ENCODE measurements at places on chromosomes 1 and 21.

DNA sequence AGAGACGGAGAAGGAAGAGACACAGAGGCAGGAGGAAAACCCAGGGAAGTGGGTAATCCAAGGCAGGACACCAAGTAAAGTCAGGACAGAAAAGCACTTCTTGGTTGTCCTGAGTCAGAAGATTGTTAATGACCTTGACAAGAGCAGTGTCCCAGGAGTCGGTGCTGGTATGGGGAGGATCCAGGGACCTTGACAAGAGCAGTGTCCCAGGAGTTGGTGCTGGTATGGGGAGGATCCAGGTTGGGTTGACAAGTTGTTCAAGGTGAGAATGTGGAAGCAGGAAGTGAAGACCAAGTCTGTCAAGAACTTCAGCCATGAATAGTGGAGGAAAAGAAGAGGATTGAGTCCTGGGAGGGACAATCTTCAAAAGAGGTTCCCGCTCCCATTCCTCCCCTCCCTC lies 31.9 kb downstream of the ZBTB18 start:
- no peak for DNase-seq

GRCh38 chr1:205344066-205344928 lies 12.4 kb downstream of the KLHDC8A start:
- DNase-seq: no peak

- no peak for DNase-seq
These were observed 83.0 kb upstream of the GNG12 start for GRCh38 chr1:67916140-67916886.

DNA sequence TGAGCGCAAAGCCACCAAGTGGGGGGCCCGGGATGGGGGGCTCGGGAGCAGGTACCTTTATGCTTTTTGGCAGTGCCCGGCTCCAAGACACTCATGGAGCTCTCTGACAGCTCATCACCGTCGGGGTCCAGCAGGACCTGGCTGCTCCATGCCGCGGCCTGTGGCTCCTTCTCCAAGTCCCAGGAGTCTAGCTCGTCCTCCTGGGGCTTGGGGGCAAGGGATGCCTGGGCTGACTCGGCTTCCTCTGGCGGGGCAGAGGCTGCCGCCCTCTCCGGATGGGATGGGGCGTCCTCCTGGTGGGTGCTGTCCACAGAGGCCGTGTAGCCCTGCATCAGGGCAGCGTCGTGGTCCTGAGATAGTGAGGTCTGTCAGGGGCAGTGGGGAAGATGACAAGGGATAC lies 19.9 kb upstream of the PRDM15 start:
- DNase-seq: no peak

GRCh38 chr1:68230901-68231626 lies 1.3 kb downstream of the WLS start:
- no peak for DNase-seq

- DNase-seq: no peak
These were observed 171.0 kb downstream of the VAV3 start for GRCh38 chr1:107793896-107794453.

GRCh38 chr1:23393706-23394105 lies 24.1 kb upstream of the ZNF436 start:
- peak; percentile 68 for DNase-seq

DNA sequence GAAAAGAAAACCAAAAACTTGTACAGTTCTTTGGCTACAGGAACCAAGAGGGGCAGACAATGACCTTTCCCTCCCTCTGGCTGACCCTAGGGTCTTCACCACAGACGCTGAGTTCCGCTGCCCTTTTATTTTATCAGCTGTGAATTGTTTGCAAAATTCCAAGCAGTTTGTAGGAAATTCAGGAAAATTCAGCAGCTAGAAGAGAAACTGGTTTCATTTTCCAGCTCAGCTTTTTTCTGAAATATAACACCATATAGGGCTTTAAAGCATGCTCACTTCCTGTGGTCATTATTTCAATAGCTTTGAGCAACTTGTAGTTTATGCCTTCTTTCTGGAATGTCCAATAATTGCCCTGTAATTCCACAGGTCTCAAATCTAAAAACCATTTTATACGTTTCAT lies 5.5 kb upstream of the PIK3R3 start:
- DNase-seq: peak; percentile 58

- no peak for DNase-seq
These were observed 74.5 kb downstream of the CLIC6 start for GRCh38 chr21:34743285-34743684.

DNA sequence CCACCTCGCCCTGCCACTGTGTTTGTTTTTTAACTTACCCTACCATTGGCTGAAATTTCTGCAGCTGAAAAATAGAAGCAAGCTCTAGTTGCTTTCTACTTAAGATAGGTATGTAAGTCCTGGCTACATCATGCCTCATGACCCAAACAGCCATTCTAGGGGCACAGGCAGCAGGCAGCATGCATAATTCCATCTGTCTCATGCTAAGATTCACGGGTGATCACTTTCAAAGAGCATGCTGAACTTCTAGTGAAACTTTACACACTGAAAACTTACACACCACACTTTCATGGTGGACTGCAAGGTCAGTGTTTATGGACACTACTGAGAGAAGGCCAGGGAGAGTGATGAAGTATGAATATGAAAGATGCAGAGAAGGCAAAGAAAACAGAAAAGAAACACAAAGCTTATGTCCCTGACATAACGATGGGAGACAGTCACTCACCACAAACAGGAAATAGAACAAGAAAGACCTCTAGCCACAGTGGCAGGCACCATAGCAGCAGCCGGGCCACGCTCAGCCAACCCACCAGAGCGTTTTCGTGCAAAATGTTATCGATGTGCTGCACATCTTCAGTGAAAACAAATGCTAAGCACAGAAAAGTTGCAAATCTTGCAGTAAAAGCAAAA lies 102.3 kb upstream of the TIAM1 start:
- no peak for DNase-seq

DNA sequence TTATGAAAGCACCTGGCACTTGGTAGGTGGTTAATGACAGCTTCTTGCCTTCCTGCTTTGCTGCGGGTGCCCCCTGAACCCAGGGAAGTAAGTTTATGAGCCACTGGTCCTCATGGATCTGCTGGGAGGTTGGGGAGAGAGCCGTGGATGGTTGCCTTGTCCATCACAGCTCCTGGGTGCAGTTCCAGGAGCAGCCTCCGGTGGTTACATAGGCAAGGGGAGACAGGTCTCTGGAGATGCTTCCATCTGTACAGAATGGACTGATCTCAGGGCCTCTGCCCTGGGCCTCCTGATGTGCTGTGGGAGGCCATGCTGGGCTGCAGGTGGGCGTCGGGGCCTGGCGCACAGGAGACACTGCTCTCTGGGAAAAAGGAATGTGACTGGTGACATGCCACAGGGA lies 31.6 kb upstream of the ARHGEF10L start:
- DNase-seq: no peak

Measured in brain pericyte (primary cell).